Activated CD4-positive, CD25-positive, alpha-beta regulatory T cell (primary cell): ENCODE measurements at places on chromosomes 1 and 21.

DNA sequence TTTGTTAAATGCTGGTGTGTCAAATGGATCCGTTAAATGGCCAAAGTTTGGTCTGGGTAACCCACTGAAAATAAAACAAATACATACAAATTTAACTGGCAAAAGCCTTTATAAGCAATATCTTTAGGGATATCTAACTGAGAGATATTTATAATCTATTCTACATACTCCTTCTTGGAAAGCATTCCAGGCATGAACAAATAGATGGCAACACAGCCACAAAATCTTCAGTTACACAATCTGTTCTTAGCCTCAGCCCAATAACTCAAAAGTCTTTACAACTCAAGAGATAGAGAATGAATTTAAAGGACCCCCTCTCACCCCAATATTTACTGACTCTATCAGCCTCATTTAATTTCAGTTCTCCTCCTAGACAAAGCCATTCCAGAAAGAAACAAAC is 58.7 kb downstream of the NRDC start:
- no peak for DNase-seq

GRCh38 chr1:23529146-23530086 is 1.6 kb downstream of the E2F2 start:
- no peak for DNase-seq

- no peak for DNase-seq
Observed at GRCh38 chr1:201220388-201220715, 29.7 kb downstream of the IGFN1 start.

DNA sequence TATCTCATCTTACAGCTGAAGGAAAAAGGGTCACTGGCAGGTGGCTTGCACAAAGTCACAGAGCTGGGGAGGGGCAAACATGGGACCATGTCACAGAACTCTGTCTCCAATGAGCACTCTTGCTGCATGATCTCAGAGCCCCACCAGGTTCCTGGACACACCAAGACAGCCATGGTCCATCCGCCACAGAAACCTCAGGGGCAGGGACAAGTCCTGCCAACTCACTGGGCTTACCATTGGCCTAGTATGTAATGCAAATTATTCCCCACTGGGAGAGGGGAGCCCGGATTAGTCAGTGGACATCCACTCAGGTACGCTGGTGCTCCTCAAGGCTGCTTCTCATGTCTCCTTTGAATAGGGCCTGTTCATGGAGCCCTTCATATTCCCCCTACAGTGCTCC is 14.2 kb downstream of the S100A7A start:
- no peak for DNase-seq

DNA sequence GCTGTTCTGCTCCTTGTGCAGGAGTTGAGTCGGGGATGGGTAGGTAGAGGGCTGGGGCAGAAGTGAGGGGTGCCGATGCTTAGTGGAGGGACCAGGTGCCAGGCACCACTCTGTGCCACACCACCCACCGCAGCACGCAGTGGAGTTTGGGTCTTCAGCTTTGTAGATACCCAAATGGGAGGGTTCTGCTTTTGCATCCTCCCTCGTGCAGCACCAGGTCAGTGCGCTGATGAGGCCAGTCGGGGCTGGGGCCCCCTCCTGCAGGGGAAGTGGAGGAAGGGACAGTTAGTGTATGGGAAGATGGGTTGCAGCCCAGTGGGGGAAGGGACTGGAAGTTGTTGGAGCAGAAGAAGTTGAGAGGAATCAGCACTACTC is 244.0 kb downstream of the RHOU start:
- DNase-seq, result no peak

DNA sequence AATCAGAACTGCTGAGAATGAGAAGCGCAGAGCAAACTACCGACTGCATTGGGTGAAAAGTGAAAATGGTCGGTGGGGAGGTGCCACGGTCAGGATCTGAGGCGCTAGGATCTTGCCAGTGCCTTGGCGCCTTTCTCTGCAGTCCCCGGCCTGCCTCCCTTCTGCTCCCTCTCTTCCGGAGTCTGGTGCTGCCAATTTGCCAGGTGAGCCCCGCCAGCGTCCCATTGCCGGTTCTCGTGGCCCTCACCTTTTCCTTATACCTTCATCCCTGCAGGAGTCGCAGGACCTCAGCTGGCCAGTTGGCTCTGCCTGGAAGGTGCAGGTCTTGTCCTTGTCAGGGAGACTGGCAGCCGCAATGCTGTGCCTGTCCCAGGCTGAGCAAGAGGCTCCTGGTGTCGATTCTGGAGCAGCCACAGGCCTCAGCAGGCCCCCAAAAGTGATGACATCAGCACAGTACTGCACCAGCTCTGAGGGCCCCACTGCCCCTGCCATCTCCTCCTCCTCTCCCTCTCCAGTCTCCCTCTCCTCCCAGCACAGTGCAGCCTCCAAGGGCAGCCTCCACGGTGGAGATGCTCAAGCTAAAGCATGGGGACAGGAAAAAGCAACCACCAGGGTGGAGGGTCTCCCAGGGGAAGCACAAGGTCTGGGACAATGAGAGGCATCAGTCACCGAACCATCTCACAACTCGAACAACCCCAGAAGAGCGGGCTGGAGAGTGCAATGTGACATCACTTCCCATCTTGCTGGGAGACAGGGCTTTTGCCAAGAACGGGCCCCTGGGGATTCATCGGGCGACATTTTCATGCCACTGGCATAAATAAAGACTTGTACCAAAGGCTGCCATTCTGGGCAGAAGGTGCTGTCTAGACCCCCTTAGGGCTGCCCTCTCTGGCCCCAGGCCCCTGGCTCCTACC is 37.1 kb upstream of the H6PD start:
- DNase-seq, result no peak

GRCh38 chr1:35777109-35777508 is 7.3 kb upstream of the CLSPN start:
- no peak for DNase-seq

- DNase-seq, result no peak
Observed at GRCh38 chr1:228084797-228085196, 2.3 kb downstream of the ARF1 start.

DNA sequence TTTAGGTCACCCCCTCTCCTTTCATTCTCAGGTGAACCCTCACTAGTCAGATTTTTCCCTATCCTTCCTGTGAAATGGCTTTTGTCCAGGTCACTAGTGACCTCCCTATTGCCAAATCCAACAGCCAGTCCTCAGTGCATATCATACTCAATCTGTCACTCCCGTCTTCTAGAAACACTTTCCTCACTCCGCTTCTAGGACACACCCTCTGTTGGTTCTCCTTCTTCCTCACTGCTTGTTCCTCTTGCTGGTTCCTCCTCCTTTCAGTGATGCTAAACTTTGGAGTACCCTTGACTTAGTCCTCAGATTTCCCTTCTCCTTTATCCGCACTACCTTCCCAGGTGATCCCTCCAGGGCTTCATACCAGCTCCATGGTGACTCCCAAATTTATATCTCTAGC is 94.3 kb downstream of the RNF220 start:
- no peak for DNase-seq

DNA sequence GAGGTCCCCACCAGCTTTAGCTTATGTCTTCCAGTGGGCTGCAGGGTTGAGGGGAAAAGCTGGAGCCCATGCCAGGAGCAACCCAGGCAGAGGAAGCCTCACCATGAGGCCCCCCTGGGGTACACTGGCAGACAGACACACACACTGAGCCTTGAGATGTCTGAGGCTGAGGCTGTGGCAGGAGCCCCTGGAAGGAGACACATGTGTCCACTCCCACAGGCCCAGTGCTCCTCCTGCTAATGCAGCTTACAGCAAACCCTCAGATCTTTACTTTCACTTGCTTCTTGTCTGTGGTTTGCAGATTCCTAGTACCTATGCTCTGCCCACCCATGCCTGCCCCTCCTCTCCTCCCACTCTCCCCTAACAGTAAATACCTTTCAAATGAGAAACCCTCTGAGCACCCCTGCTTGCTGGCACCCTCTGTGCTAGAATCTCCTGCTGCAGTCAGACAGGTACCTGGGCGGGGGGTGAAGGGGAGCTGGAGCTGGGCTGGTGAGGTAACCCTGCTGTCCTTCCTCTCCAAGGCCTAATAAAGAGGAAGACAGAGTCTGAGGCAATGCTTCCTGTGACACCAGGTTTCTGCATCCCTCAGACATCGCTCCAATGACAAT is 63.4 kb upstream of the NEK2 start:
- DNase-seq, result no peak

- no peak for DNase-seq
Observed at GRCh38 chr1:226555092-226555491, 6.5 kb downstream of the STUM start.

DNA sequence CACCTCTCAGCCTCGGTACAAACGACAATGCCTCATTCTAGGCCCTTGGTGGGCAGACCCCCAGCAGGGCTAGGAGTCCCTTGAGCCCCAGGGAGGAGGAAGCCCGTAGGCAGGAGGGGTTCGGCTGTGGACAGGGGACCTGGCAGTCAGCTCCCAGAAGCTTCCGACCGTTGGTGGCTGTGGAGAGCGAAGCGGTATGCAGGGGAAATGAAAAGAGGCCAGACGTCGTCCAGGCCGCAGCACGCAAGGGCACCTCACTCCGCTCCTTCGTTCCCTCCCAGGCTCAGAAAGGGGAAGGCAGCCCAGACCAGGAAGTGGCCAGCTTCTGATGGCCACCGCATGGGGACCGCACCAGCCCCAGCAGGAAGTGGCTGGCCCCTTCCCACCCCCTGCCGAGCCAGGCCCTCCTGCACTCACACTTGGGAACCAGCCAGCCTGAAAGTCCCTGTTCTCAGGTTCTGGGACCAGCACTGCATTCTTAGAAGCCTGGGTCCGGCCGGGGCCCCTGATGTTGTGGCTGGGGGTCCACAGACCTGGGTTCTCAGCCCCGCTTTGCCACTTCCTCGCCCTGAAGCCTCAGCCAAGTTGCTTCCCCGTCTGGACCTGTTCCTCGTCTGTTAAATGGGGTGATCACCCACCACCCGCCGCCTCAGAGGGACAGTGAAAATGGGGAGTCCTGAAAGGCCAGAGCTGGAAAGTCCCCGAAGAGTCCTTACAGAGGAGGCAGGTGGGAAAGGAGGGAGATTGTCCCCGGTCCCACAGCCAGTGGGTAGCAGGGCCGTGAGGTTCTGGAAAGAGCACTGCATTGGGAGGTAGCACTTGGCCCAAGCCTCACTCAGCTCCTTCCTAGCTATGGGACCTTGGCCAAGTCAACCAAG is 104.0 kb upstream of the RUNX3 start:
- no peak for DNase-seq

DNA sequence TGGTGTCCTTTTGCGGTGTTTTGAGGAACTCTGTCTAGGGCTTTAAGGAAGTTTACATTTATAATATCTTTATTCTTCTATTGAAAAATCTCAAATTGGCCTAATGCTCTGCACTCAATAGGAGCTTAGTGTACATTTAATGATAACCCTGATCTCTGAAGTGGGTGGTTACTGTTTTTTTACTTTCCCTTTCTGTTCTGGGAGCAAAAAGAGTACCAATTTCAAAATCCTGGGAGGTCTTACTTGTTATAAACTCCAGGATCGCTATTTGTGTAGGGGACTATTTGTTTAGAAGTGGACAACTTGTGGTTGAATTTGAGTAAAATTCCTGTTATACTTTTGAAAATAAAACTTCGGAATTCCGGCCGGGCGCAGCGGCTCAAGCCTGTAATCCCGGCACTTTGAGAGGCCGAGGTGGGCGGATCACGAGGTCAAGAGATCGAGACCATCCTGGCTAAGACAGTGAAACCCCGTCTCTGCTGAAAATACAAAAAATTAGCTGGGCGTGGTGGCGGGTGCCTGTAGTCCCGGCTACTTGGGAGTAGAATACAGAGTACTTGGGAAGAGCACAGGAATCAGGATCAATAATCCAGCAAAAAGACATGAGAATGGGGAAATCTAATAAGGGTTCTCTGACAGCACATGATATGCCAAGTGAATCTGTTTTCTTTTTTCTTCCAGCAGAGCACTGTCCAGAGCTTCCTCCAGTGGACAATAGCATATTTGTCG is 1.1 kb downstream of the C4BPB start:
- DNase-seq, result no peak

GRCh38 chr1:13725714-13726175 is 25.8 kb downstream of the PRDM2 start:
- peak; percentile 26 for DNase-seq

DNA sequence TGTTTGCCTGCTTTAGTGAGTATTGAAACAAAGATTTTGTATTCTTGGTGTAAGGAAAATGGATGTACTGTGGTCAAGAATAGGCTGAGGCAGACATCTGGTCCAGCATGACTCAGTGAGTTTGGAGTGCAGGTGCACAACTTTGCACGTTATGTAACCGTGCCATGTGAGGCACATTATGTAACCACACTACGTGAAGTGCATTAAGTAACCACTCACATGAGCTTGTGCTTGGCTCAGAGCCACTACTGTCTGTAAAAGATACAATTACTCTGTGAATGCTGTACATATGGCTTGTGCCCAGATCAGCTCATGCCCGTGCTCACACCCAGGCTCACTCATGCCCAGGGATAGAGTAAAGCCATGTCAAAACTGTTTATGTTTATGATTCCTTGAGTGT is 216.8 kb downstream of the CTH start:
- DNase-seq, result no peak

- DNase-seq, result no peak
Observed at GRCh38 chr1:160789702-160790611, 6.0 kb upstream of the LY9 start.

DNA sequence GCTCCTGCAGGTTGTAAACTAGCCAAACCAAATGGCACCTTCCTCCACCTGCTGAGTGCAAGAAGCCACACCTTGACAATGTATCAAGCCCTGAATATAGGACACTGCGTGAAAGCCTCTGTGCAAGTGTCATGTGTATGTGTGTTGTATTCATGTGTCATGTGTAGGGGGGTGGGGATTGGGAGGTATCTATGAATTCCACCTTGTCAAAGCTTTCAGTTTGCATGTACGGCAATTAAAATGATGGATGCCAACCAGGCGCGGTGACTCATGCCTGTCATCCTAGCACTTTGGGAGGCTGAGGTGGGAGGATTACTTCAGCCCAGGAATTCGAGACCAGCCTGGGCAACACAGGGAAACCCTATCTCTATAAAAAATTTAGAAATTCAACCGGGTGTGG is 19.8 kb downstream of the CD34 start:
- DNase-seq, result no peak

GRCh38 chr1:59971464-59971911 is 44.9 kb upstream of the CYP2J2 start:
- DNase-seq, result no peak

DNA sequence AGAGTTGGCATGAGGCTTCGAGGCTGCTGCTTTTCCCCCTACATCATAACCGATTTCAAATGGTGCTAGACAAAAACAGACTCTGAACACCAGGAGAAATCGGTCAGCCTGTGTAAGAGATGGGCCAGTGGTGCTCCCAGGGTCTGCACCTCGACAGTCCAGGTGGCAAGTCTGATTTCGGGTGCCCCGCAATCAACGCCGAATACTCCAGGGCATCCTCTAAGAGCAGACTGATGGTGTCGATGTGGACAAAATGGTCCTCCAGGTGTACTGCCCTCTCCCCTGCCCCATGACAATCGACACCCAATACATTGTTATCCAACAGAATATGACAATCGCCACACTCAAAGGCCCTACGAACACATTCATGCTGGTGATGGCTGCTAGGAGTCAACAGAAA is 50.0 kb downstream of the CD46 start:
- no peak for DNase-seq

- DNase-seq, result no peak
Observed at GRCh38 chr1:53325326-53326087, 2.4 kb downstream of the LRP8 start.

GRCh38 chr1:93324486-93325464 is 20.9 kb upstream of the DR1 start:
- DNase-seq, result no peak
